ENCODE measurements at places on chromosomes 5 and 9.

GRCh38 chr5:19406576-19407365 lies 581.2 kb downstream of the CDH18 start:
- no peak for DNase-seq

DNA sequence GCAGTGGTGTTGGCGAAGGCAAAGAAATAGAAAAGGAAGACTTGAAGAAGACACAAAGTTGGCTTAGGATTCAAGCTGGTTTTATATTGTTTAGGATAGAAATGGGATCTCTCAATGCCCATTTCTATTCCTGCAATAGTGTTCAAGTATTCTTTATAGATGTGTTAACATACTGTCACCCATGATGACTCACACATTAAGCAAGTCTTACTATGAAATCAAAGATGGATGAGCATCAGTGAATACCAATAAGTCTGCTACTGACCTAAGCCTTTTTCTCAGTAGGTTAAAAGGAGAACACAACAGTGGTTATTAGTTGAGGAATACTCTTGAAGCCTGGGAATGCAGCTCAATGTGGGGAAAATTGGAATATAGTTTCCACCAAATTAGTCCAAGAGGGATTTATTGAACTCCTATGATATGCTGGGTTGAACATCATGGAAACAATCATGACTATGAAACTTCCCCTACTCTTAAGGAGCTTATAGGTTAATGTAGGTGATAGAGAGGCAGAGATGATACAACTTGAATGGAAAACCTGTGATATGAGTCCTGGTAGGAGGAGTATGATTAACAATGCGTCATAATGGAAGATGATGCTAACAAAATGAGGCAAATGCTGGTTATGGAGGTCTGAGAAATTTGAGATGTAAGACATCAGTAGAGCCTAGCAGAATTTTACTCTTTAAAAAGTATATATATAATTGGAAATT lies 417.1 kb upstream of the DAP start:
- DNase-seq: no peak

DNA sequence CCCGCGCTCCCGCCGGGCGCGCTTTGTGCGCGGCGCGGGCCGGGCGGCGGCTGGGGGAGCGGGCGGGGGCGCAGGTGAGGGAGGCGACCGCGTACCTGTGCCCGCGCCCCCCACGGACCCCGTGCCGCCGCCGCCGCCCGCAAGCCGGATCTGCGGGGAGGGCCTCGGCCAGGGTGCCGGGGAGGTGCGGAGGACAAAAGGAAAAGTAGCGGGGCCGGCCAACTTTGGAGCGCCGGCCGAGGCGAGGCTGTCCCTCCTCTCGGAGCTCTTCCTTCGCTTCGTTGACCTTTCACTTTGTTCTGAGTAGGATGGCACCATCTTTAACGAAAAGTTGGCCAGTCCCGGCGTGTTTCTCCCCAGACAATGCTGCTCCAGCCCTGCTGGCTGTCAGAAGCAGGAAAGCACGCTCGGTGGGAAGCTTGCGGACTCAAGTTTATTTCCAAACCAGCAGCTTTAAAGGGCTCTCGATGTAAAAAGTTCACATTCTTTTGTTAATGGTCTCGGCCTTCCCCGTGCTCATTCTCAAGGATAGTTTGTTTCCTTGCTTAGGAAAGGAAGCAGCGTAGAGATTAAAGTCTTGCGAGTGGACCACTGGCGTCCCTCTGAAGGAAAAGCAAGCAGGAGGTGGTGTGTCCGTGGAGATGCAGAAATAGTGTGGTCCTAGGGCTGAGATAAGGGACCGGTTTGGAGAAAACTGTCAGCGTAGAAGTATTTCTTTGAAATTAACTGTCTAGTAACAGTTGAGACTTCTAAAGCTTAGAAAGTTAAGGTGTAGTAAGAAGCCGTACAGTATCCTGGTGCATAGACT lies 639 bp downstream of the EHMT1 start:
- DNase-seq: no peak

- no peak for DNase-seq
Measured at GRCh38 chr5:98205691-98206461, 567.6 kb upstream of the RGMB start.

DNA sequence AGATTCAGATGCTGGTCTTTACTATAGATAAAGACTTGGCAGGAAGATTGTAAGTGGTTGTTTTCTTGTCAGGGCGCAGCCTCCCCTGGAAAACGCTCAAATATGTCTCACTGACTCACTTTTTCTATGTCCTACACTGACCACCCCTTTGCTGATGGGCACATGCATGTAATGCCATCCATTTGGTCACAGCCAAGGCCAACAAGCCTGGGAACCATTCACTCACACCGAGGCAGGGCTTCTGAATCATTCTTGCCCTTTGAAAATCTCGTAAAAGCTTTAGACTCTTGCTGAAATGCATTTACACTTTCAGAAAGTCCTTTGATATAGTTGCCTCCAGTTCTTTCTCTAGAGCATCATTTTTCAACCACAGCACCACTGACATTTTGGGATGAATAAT lies 249.4 kb downstream of the ACTL7B start:
- no peak for DNase-seq

- no peak for DNase-seq
Measured at GRCh38 chr5:135046661-135047346, 12.8 kb upstream of the PITX1 start.

DNA sequence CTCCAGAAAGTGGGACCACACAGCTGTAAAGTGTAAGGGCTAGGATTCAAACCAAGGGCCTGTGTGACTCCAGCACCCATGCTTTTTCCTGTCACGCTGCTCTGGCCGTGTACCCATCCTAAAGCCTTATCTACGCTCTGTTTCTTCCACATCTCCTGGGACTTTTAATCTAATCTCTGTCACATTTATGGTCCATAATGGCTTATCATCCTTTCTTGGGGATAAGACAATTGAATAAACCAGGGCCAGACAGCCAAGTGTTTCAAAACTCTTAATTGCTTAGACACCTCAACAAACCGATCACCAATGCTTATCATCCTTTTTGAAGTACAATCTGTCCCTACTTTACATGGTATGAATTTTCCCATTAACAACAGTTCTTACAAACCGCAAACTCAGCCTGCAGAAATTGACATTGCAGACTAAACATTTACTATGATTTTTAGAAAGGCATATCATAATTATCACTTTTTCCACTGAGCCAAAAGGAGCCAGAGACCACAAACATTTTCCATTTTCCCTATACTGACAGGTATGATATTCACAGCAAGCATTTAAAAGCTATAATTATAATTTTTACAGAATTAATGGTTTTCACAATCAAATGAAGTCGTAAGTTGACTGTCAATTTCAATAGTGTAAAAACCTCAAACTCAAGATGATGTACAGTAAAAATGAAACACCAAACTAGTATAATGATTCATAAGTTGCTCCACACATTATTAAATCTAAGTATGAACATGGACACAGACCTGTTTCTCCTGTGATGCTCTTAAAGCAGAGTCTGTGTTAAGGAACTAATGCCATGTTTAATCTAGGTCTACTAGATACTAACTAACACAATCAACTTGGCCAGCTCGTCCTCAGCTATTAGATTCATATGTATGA lies 99.5 kb downstream of the FBXW11 start:
- no peak for DNase-seq

GRCh38 chr9:114372921-114373448 lies 14.8 kb downstream of the AKNA start:
- DNase-seq: peak; percentile 49

DNA sequence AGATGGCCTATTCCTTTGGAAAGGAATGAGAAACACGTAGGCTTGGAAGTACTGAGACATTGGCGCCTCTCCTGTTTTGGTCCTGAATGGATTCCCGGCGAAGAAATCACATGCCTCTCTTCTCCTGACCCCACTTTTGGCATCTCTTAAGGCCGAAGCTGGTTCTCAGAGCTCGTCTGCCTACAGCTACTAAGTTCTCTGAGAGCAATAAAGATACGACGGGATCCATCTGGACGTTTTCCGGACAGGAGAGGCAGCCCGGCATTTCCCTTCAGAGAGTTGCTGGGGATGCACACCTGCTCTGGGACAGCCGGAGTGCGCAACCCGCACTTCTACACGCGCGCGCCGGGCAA lies 336.8 kb upstream of the PUM3 start:
- no peak for DNase-seq

DNA sequence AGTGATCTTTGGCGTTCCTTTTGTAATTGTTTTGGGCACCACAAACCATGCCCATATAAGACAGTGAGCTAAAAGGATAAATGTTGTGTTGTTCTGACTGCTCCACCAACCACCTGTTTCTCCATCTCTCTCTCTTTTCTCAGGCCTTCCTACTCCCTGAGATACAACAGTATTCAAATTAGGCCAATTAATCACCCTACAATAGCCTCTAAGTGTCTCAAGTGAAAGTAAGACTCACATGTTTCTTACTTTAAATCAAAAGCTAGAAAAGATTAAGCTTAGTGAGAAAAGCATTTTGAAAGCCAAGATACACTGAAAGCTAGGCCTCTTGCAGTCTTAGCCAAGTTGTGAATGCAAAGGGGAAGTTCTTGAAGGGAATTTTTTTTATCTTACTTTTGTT lies 268.8 kb upstream of the NREP start:
- DNase-seq: no peak

DNA sequence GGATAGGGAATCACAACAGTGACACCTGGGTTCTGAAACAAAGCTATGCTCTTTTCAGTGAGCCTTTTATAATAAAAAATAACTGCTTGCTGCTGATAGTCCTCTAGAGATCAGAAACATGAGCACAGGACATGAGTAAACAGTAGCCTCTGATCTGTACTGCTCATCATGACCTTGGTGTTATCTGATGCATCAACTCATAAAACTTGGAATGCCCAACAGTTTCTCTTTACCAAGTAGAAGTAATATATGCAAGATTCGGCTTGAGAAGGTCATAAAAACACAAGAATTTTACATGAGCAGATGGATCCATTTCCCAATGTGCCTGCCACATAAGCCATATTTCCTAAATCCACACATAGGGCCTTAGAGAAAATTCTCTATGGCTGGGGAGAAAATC lies 318.3 kb upstream of the GRAMD2B start:
- no peak for DNase-seq

GRCh38 chr9:9920425-9921060 lies 692.3 kb downstream of the PTPRD start:
- DNase-seq: no peak

- peak; percentile 63 for DNase-seq
Measured at GRCh38 chr9:131395157-131396098, 1.5 kb downstream of the PRRC2B start.

- DNase-seq: no peak
Measured at GRCh38 chr5:58457050-58457449, 2.8 kb downstream of the PLK2 start.

DNA sequence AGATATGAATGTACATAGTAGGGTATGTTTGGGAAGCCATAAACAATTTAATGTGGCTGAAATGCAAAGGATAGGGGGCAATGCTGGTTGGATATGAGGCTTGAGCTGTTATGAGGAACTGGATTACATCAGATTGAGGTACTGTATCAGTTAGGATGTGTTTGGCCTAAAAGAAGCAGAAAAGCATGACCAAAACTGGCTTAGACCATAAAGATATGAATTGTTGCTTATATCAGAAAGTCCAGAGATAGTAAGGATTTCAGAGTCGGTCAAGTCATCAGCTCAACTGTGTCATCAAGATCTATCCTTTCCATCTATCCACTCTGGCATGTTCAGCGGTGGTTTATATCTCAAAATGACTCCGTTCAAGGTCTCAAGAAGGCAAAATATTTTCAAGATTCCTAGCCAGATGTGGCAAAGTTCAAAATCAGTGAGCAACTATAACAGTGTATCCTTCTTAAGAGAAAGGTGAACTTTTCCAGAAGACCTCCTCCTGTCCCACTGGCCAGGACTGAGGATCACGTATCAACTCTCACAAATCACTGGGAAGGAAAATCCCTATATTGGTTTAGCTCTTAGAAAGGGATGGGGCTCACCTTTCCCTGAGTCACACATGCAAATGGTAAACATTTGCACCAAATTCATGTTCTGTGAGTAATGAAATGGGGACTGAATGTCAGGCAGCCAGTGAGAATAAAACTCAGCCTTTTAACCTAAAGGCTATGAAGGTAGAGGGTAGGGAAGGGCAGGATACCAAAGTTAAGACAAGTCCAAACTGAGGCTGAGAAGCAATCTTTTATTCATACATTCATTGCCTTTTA lies 257.8 kb downstream of the TRIM32 start:
- no peak for DNase-seq

DNA sequence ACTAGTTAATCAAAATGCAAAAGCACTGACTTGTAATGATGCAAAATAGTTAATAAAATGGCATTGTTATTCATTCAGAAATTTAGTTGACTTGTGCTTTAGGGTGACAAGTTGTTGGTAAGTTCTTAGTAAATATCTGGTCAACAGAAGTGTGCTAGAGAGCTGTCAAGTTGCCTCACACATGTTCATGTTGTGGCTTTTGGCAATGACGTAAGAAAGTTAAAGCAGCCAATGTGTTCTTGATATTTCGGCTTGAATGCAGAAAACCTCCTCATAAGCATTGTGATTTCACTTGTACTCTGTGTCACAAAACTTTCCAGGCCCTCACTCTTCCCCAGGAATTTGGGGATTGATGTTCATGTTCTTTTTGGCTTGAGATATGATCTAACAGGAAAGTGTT lies 626.7 kb downstream of the PRR16 start:
- no peak for DNase-seq

- no peak for DNase-seq
Measured at GRCh38 chr9:94859226-94859625, 132.7 kb downstream of the AOPEP start.

DNA sequence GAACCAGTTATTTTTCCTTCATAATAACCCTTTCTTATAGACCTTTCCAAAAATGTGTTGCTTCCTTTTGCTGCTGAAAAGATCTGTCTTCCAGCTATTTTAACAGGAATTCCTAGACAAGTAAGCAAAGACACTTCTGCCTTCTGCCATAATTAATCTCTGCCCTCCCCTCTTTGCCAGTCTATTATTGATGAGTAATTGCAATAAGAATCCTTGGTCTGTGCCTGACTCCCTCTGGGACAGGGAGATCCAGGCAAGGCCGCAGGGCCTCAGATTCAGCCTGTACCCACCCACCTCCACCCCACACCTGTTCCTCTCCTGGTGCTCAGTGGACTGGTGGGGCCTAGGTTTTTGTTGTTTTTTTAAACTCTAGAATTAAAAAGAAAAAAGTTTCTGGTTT lies 8.3 kb downstream of the FOXD1 start:
- no peak for DNase-seq

GRCh38 chr9:33272061-33272460 lies 7.2 kb downstream of the CHMP5 start:
- DNase-seq: no peak

- peak; percentile 12 for DNase-seq
Measured at GRCh38 chr5:127031147-127031862, 947 bp upstream of the MARCHF3 start.

DNA sequence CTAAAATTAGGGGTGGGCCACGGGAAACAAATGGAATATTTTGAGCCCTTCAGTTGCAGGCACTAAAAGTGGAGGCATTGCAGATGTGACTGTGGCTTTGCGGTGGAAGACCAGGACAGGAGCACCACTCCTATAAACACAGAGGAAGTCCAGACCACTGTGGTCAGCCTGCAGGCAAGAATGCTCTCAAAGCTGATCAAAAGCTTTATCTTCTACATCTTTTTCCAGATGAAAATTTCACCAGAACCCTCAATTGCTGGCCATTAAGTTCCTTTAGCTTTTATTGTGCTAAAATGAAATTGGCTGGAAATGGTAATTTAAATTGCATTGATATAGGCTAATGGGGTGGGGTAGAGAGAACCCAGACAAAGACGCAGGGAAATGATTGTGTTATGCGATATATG lies 208.8 kb downstream of the ERCC6L2 start:
- no peak for DNase-seq
